HFF-Myc (cell line): ENCODE measurements at places on chromosomes 7 and 10.

- no peak for DNase-seq
Observed at GRCh38 chr10:96655461-96656197, 64.7 kb downstream of the PIK3AP1 start.

- DNase-seq: peak; percentile 61
Observed at GRCh38 chr7:142385491-142386340, 127.9 kb upstream of the PRSS58 start.

DNA sequence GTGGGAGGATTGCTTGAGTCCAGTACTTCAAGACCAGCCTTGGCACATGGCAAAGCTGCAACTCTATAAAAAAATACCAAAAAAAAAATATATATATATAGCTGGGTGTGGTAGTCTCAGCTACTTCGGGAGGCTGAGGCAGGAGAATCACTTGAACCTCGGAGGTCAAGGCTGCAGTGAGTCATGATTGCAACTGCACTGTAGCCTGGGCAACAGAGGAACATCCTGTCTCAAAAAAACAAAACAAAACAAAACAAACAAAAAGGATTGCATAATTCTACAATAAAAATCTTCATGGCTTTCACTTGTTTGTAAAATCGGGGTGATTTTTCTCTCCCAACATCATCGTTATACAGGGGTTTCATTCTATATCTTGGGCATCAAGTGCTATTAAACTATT, 35.1 kb downstream of the GUSB start:
- DNase-seq: peak; percentile 35

DNA sequence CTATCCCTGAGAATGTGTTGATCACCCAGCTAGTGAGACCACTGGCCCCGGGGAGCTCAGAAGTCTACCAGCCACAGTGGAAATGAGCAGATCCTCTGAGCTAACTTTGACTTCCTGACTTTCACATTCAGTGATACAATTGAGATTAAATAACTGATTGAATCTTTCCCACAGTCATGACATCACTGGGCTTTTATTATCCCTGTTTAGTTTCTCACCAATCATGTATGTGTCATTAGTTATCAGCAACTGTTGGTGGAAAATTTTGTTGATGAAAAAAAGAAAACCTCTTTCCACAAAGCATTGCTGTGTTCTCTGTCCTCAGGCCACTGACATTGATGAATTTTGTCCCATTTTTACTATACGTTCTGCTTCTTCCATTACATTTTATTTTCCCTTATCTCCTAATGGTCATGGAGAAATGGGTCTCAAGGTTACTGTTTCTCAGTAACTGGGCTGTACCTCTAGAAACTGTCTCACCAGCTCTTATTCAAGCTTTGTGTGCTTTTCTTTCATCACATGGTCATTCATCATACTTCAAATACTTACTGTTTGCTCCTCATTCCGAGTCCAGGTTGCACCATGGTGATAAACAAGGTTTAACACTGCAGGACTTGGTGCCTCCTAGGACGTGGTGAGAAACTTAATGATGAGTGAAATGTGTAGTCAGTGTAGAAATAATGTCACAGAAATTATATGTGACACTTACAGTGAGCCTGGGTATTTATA, 304.7 kb downstream of the CDK14 start:
- no peak for DNase-seq

GRCh38 chr7:155467846-155468784, 10.2 kb downstream of the EN2 start:
- no peak for DNase-seq
